ENCODE measurements at places on chromosomes 11 and 22.
A peak's percentile ranks its signal among the peaks of the same experiment; 100 is the strongest.

GRCh38 chr11:65492637-65493366 is 6.0 kb upstream of the MALAT1 start:
- no peak for DNase-seq

- no peak for DNase-seq
These were observed 303.9 kb downstream of the ETS1 start for GRCh38 chr11:128283451-128283850.

DNA sequence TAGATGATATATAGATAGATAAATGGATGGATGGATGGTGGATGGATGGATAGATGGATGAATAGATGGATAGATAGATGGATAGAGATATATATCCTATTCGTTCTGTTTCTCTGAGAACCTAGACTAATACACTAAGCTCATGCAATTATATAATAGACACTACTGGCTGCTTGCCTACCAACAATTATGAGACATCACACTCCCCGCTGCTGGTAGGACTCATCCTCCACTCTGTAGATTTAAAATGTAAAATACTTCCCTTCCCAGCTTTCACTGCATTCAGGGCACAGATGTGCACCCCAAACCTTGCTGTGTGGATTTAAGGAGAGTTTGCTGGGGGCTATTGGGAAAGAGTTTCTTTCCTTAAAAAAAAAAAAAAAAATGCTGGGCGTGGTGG is 28.3 kb upstream of the RCN1 start:
- no peak for DNase-seq

DNA sequence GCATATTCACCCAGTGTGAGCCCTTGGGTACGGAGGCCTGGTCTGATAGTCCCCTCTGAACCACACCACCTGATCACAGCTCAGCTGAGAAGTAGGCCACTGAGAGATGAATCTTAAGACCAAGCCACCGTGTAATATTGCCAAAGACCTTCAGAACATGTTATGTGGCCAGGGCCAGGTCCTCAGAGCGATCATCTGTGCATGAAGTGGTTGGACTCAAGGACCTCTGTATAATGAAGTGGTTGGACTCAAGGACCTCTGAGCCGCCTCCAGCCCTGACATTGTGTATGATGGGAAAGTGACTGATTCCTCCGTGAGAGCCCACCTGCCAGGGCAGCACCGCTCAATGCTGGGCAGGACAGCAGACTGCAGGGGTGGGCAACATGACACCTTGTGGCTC is 70.2 kb downstream of the TP53I11 start:
- DNase-seq = no peak

- no peak for DNase-seq
These were observed 66.8 kb downstream of the CSTPP1 start for GRCh38 chr11:47003180-47003877.

DNA sequence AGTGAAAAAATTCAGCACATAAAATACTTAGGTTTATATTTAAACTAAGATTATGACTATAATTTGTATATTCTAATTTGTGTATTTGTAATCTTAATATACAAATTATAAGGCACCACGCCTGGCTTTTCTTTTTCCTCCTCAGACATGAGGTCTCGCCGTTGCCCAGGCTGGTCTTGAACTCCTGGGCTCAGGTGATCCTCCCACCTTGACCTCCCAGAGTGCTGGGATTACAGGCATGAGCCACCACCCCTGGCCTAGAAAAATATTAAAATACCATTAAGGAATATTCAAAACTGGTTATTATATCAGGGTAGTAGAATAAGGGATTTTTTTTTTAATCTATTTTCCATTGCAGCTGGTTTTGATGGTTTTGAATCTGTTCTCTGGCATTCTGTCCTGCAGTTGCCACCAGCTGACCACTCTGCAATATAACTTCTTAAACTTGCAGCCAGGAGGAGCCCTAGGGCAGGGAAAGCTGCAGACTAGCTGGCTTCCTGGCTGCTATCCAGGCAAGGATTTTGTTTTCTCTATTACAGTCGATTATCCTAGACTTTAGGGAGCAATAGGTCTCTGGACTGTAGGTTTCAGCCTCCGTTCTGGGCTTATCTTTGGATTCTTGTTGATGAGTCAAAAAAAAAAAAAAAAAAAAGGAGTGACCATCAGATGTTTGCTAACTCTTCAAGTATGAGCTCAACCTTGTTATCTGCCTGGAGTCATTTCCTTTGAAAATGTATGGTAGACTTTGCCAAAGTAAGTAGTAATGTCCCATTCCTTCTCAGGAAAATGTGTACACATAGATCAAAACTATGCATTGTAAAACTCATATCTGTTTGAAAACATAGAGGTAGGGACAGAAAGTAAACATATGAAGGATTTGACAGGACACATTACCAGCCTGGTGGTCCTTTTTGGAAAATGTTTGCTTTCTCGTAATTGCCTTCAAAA is 13.2 kb downstream of the POLA2 start:
- no peak for DNase-seq

DNA sequence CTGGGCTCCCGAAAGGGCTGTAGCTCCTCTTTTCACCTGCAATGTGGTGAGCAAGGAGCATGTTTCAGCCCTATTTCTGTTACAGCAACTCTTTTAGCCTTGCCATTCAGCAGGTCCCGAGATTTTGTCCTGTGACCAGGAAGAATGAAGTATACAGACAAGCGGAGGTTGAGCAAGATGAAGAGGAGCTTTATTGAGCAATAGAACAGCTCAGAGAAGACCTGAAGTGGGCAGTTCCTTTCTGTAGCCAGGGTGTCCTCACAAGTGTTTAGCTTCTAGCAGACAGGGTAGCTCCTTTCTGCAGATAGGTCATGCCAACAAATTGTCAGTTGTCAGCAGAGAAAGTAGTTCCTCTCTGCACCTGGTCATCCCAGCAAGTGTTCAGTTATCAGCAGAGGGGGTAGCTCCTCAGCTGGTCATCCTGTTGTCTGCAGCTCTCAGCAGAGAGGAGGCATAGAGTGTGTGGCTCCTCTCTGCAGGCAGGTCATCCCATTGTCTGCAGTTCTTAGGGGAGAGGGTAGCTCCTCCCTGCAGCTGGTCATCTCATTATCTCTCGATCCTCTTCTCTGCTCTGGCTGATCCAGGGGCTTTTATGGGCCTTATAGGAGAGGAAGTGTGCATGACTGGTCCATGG is 5.4 kb upstream of the OR56A4 start:
- DNase-seq = no peak

- DNase-seq = no peak
These were observed 101.8 kb upstream of the GAL start for GRCh38 chr11:68582416-68583040.

DNA sequence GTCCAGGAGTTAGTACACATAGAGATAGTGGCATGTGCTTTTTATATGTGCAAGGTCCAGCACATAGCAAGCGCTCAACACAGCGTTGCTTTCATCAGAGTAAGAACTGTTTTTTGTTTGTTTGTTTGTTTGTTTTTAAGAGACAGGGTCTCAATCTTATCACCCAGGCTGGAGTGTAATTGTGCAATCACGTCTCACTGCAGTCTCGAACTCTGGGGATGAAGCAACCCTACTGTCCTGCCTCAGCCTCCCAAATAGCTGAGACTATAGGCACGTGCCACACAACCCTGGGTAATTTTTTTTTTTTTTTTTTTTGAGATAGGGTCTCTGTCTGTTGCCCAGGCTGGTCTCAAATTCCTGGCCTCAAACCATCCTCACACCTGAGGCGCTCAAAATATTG is 10.8 kb downstream of the TCN2 start:
- no peak for DNase-seq

DNA sequence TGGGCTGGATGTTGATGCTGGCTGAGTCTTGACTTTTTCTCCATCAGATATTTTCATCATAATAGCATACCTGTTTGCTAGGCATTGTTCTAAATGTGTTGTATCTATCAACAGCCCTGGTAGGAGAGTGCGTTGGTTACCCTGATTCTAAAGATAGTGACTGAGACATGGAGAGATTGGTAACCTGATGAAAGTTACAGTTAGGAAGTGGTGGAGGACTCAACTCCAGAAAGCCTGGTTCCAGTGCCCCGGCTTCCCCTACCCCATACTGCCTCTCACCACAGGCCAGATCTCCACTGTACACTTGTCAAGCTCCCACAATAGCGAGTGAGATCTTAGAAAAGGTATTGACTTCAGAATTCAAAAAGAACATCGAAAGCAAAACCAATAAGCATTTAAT is 22.8 kb upstream of the RELT start:
- no peak for DNase-seq

DNA sequence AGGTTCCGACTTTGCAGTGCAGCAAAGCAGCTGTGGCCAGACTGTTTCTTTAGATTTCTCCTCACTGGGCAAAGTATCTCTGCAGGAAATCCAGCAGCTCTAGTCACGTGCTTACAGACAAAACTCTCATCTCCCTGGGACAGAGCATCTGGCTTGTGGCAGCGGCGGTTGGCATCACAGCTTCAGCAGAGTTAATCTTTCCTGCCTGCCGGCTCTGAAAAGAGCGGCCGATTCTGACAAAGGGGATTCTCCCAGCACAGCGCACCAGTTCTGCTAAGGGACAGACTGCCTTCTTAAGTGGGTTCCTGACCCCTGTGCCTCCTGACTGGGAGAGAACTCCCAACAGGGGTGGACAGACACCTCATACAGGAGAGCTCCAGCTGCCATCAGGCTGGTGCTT is 1357.3 kb upstream of the TENM4 start:
- DNase-seq = no peak

DNA sequence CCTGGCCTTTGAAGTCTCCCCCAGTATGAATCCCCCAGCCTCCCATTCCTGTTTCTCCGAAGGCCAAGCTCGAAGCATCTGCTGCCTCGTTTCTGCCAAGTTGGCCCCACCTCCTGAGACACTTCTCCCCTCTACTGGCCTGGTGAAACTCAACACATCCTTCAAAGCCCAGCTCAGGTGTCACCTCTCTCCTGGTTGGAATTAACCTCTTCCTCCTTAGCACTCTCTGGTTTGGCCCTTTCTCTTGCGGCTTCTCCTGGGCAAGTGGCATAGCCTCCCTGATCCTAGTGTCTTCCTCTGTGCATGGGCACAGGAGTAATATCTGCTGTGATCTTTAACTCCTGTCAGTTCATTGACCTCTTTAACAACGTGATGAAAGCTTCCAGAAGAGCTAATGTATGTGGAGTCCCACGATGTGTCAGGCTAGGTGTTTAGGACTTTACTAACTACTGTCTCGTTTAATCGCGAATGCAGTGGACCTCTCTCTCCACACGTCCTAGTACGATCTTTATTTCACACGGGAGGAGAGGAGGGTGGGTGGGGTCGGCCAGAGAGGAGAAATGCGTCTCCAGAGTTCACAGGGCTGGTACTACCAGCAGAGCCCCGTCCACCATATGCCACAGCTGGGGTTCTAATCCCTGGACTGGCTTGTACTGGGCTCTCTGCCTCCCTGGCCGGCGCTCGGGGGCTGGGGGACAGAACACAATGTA is 826 bp upstream of the PTPRJ start:
- no peak for DNase-seq

DNA sequence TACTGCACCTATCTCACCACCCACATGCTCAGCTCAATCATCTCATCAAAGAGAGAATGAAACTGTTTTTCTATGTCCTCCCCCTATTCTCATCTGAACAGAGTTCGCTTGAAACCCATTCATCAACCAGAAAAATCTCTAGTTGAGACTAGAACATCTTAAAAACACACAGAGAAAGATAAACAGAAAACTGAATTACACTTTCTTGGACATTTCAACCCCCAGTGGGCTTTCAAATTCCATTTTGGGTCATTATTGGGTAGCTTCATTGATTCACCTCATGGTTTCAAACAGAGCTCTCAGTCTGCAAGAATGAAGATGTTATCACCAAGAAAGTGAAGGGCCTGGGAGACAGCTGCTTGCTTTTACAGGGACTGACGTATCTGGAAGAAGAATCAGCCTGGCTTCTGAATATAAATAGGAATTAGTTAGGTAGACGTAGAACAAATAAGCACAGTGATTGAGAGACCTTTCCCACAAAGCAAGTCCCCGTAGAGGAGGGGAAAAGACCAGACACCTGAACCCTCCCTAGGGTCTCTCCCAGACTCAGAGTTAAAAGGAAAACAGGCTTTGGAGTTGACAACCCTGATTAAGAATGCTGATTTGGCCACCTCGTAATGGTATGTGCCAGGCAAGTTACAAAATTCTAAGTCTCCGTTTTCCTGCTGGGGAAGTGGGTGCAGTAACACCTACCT is 155.7 kb downstream of the BBOX1 start:
- DNase-seq = no peak

DNA sequence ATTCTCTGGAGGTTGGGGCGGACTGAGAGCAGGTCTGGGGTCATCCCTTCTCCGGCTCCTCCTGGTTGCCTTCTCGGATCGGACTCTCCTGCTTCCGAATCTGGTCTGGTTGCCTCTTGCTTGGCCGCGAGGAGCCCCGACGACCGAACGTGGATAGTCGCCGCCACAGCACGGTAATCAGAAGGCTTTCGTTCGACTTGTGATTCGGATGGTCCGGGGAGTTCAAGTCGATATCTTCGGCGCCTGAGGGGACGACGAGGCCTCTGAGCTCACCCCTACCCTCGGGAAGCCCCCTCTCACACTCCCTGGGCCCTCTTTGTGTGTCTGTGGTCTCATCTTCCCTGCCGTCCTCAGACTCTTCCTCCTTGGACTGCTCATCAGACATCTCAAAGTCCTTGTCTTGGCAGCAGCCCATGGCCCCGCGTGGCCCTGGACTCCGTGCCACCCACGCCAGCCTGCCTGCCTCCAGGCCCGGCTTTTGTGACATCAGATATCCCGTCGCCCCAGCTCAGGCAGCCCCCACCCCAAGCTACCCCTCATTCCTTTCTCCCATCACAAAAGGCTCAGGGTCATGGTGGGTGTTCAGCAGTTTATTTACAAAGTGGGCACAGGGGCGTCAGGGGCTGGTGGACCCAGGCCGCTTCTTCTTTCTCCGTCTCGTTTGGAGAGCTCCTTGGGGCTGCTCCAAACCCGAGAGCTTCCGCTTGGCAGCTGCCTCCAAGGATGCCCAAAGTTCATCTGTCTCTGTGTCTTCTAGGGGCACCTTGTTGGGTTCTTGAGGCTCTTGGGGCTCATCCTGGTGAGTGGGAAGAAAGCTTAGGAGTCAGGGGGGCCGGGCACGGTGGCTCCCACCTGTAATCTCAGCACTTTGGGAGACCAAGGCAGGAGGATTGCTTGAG is at the start of gene TEX54:
TSS of gene TEX54 (minus strand) at position 506 of the 899 bp plus-strand sequence.
- DNase-seq = no peak

- DNase-seq = peak; percentile 66
These were observed 1.5 kb downstream of the LSP1 start for GRCh38 chr11:1854132-1854948.

DNA sequence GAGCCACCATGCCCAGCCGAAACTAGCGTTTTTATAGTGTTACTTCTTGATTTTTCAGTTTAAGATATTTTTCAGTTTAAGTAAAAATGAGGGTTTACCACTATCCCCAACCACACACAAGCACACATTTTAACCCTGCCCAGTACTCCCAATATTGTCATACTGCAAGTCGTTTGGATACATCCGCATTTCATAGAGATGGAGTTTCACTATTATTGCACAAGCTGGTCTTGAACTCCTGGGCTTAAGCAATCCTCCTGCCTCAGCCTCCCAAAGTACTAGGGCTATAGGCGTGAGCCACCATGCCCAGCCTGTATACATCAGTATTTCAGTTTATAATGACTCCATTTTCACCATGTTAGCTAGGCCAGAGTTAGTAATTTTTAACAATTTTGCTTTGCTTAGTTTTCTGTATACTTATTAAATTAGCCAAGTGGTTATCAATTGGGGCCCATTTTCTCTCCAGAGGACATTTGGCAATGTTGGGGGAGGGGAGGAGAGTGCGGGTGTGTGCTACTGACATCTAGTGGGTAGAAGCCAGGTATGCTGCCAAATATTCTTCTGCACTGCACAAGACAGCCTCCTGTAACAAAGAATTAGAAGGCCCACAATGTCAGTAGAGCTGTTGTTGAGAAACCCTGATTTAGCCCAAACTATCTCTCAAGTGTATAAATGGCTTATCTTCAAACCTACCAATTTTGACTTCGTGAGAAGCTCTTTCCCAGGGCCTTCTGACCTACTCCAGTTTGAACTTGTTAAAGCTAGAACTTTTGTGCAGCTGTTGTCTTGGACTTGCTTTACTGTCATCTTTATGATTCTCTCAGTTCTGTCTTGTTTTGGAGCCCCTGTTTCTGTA is 7.3 kb downstream of the USP47 start:
- DNase-seq = no peak
